ENCODE measurements at places on chromosomes 16 and 17.

DNA sequence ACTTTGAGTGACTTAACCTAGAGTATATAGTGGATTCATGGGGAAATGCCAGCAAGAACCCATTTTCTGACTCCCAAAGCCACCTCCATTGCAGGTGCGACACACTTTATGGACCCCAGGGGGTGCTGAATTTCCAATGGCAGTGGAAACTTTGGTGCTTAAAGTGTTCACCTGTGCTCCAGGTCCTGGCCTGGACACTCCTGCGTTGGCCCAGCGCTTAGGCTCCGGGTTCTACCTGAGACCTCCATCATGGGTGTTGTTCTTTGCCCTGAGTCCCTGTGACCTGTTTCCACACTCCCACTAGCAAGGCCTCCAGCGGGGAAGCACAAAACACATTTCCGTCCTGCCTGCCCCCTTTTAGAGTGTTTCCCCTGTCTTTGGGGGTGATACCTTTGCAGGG is 3.0 kb downstream of the CCNF start:
- DNase-seq: no peak

DNA sequence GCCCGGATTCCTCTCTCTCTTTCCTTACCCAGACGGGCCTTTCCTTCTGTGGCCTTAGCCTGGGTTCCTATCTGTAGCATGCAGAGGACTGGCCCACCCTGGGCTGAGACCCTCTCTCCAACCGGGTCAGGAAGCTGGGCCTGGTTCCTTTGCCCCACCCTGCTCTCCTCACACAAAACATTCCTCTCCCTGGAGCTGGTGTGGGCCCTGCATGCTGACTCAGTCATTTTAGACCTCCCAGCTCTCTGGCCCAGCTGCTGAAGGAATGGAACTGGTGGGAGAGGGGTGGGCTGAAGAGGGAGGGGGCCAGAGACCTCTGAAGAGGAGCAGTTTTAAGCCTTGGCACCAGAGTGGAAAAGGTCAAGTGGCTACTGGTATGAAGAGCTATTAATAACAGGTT is 957 bp downstream of the MYL4 start:
- no peak for DNase-seq

GRCh38 chr16:84603140-84603816 is 14.6 kb downstream of the COTL1 start:
- peak; percentile 57 for DNase-seq

DNA sequence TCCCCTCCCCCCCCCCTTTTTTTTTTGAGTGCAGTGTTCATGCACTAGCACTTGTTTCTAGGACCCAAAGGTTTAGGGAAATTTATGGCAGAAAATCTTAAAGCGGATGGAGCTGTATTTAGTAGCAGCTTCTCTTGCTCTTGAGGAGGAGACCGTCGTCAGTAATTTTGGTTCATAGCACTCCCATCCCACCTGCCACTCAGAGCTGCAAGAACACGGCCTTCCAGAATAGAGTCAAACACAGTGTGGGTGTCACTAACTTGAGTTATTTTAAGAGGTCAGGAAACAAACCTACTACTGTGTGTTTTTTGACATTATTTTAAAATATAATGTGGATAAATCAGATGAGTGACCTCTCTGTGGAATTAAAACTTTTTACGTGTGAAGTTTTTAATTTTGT is 37.3 kb downstream of the SEC14L1 start:
- no peak for DNase-seq

GRCh38 chr17:45366691-45367090 is 49.9 kb upstream of the MAP3K14 start:
- DNase-seq: no peak

GRCh38 chr17:76542984-76543383 is 3.1 kb downstream of the PRCD start:
- DNase-seq: no peak

All from activated naive CD8-positive, alpha-beta T cell treated with anti-CD3 and anti-CD28 coated beads, Interleukin-2, amount 50 U/mL, for 24 hours (primary cell).